ENCODE measurements at places on chromosomes 5 and 9.
A peak's percentile ranks its signal among the peaks of the same experiment; 100 is the strongest.

DNA sequence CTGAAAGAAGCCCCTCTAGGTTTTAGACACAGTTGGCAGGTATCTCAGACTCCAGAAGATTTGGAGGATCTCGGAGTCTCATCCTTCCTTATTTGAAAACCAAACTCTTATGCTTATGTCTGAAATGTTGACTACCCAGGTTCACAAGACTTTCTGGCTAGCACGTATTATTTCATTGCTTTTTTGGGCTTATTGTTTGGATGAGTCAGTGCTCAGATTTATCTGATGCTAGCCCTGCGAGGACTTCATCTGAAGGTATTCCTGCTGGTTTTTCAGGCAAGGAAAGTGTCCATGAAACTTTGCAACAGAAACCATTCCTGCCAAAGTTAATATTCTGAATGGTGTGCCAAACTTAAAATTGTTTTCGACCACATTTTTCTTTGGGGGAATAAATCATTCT is 8.5 kb downstream of the OSTF1 start:
- no peak for DNase-seq

DNA sequence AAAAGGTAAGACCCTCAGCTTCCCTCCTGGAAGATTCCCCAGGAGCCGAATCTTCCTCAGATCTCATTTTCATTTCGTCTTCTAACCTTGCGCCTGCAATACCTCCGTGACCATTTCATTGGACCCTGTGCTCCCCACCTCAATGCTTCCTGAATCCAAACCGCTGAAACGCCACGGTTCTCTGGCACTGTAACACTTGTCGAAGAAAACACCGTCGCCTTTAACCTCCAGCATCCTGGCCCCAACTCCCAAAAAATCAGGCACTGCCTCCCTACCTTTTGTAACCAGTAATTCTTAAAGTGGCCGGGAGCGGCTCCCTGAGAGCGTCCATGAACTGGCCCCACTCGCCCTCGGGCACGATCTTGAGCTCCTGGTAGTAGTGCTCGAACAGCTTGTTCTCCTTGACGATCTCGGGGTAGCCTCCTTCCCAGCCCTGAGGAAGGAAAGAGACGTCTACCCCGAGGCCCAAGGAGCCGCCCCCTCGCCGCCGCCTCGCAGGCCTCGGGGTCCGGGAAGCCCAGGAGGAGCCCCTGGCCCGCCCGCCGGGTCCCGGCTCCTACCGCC is 438 bp downstream of the NSUN2 start:
- no peak for DNase-seq

- DNase-seq: no peak
These were observed 1067.6 kb upstream of the DMAC1 start for GRCh38 chr9:8867148-8867547.

DNA sequence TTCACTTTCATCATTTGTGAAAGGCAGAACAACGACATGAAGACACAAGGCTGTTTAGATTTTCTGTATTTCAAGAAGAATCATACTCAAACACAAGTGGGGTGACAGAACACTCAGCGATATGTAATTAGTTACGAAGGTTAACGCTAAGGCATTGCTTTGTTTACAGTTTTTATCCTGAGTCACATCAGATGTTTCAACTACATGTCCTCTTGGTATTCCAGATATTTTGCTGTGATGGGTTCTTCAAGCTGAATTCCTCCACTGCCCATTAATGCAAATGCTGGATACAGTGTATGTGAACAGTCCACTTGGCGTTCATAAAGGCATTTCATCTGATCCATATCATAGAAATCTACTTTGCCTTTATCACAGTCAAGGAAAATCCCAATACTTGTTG is 43.4 kb downstream of the TRIM36 start:
- DNase-seq: no peak

GRCh38 chr9:137685741-137686420 is 67.1 kb downstream of the EHMT1 start:
- DNase-seq: no peak

GRCh38 chr5:14512574-14512973 is 69.0 kb upstream of the OTULINL start:
- DNase-seq: no peak

GRCh38 chr5:118551031-118551430 is 437.3 kb downstream of the DTWD2 start:
- no peak for DNase-seq

GRCh38 chr9:129906298-129906697 is 71.0 kb downstream of the USP20 start:
- DNase-seq: no peak

GRCh38 chr9:135350003-135350315 is 129.6 kb upstream of the PPP1R26 start:
- DNase-seq: no peak

- no peak for DNase-seq
These were observed 116.5 kb downstream of the TRPM6 start for GRCh38 chr9:74771262-74771585.

GRCh38 chr9:125568621-125569020 is 138.4 kb downstream of the MAPKAP1 start:
- DNase-seq: no peak

DNA sequence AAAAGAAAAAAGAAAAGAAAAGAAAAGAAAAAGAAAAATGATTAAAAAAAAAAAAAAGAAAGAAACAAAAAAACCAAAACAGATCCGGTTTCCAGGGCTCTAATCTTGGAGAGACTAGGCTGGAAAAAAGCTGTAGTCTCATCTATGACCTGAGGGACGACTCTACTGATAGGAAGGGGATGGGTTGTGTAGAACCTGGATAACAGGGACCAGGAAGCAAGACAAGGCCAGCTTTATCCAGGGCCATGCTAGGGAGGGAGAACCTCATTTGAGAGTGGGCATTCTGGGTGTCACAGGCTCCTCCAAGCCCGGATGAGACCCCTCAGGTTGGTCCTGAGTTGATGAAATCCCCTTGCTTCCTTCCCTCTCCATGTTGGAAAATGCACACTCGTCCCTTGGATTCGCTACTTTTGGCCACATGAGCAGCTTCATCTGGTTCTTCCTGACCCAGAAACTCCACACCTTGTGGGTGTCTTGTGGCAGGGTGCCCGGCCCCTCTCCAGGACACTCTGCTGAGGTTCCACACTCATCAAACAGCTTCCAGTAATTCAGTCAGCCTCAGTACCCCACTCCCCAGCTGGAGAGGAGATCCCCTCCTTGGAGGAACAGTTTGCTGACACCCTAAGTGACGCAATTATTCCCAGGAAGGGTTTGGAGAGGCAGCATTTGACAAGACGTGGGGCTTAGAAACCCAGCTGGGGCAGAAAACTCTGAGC is 71.1 kb upstream of the LHFPL2 start:
- DNase-seq: no peak

DNA sequence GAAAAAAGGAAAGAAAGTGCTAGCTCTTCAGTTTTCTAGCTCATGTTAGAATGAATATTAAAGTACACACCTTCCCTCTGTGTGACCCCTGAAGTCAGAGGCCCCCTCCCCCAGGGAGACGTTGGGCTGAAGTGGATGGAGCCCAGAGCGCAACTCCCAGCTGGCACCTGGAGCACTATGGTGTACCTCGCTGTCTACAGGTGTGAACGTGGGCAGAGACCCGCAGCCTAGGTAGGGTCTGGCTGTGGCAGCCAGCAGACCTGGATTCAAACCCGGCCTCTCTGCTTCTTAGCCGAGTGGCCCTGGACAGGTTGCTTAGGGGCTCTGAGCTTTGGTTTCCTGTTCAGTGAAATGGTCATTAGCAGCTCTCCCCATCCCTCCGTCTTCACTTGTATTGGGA is 6.3 kb downstream of the TOR2A start:
- DNase-seq: no peak

- no peak for DNase-seq
These were observed 55.9 kb upstream of the ORM1 start for GRCh38 chr9:114266969-114267368.

- DNase-seq: no peak
These were observed 99.4 kb downstream of the OXCT1 start for GRCh38 chr5:41770799-41771198.

- no peak for DNase-seq
These were observed 12.8 kb downstream of the B4GALT1 start for GRCh38 chr9:33154371-33154770.

- no peak for DNase-seq
These were observed 4.9 kb downstream of the TPRN start for GRCh38 chr9:137195525-137196220.

DNA sequence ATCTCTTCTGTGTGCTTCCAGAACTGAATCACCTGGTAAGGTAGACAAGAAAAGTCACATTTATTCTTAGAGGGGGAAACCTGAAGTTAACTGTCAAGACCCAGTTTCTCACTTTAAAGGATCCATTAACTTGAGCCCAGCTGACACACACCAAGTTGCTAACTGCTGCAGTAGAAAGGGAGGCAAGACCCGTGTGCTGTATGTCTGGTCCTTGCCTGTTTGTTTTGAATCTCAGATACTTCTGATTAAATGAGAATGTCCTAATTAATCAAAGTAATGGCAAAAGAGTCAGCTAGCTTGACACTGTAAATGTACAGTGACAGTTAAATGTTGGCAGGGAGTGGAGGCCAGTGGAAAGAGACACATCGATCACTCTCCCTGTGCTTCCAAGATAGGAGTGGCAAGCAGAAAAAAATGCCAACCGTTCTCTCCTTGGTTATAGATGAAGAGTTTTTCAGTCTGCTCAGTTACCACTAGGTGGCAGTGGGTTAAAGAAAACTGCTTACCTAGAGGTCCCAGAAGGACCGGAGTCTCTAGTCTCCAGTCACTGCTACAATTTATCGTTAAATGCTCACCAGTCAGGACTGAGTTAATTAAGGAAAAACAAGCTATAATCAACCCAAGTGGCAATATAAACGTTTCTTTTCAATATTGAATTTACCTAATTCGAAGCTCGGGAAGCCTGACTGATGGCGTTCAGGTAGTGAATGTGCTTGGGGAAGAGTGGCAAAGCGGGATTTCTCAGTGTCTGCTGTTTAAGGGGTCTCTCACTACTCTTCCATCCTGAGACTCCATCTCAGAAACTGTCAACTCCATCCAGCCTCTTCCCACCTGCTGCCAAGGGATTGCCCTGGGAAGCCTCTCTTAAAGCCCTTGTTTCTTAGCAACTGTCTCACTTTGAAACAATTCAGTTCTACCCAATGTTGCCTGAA is 18.4 kb downstream of the LSM11 start:
- peak; percentile 50 for DNase-seq

GRCh38 chr5:1732238-1732941 is 67.2 kb downstream of the MRPL36 start:
- DNase-seq: no peak

Data from midbrain (tissue), 1 donor.